ENCODE measurements at places on chromosomes 3 and 15.
A peak's percentile ranks its signal among the peaks of the same experiment; 100 is the strongest.

DNA sequence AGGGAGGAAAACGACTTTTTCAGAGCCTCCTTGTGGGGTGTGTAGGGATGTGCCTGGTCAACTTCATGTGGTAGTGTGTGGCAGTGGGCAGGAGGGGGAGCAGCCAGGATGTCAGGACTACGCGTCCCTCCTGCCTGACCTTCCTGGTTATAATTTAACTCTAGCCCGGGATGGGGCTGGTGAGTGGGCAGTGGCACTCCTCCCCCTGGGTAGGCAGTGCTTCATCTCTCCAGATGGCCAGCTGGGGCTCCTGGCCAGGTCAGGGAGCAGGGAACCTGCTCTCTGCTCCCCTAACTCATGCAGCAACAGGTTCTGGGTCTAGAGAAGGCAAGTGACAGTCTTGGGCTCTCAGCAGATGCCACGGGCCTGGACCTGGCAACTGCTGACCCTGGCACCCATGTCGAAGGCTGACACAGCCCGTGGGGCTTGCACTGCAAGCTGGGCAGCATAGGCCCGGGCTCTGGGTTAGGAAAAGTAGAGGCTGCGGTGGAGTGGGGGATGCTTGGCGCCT, 2.6 kb downstream of the ITIH4 start:
- no peak overlapping the region for H3K27ac ChIP-seq
- H3K4me1 ChIP-seq: peaks cover 6% of the 10 kb centered on the region
- H3K27me3 ChIP-seq: no peaks in the 10 kb centered on the region
- H3K36me3 ChIP-seq: no peaks in the 10 kb centered on the region

DNA sequence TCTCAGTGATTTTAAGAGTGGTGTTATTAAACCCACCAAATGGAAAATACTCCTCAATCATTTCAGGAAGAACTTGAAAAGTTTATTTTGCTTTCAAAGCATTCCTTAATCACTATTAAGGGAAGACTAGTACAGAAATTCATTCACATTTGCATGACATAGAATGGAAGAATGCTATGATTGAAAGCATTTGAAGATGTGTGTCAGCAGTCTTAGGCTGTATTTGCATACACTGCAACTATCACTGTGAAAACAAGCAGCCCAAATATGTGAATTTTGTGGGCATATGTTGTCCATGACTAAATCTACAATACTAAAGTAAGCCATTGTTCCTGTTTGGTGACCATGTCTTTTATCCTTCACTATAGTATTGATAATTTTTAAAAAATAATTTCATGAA, 95.8 kb downstream of the CNTN3 start:
- DNase-seq: no peak
- H3K36me3 ChIP-seq: no peaks in the 10 kb centered on the region
- no peaks in the 10 kb centered on the region for H3K27me3 ChIP-seq

- peaks cover 5% of the 10 kb centered on the region for H3K4me1 ChIP-seq
- no peaks in the 10 kb centered on the region for H3K27me3 ChIP-seq
- H3K36me3 ChIP-seq: no peaks in the 10 kb centered on the region
- no peak overlapping the region for H3K4me3 ChIP-seq
- no peak overlapping the region for H3K27ac ChIP-seq
Measured at GRCh38 chr3:156665291-156665690, 9.1 kb upstream of the TIPARP start.

DNA sequence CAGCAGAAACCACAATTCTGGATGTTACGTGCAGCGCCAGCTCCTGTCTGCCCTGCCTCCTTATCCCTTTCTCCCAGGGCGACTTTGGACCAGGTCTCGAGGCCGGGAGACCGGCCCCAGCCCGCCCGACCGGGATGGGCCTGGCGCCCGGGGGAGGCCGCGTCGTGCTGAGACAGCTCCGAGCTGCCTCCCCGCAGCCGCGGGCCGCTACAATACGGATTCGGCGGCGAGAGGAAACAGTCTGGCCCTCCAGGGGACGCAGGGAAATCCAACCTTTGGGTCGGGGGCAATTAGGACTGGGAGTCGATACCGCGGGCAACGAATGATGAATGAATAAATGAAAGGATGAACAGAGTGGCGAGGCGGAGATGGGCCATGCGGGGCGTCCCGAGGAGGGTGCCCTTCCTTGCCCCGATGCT, 537 bp downstream of the GRAMD2A start:
- H3K4me1 ChIP-seq: peaks cover 16% of the 10 kb centered on the region
- H3K36me3 ChIP-seq: peaks cover 51% of the 10 kb centered on the region
- H3K4me3 ChIP-seq: peak overlapping the region; percentile 68
- H3K27me3 ChIP-seq: no peaks in the 10 kb centered on the region

GRCh38 chr15:32685576-32685975, 32.2 kb upstream of the GREM1 start:
- peaks cover 70% of the 10 kb centered on the region for H3K4me1 ChIP-seq
- no peak overlapping the region for H3K27ac ChIP-seq
- no peaks in the 10 kb centered on the region for H3K36me3 ChIP-seq
- H3K27me3 ChIP-seq: no peaks in the 10 kb centered on the region
- H3K4me3 ChIP-seq: no peak overlapping the region

GRCh38 chr3:17227472-17227871, 342.7 kb downstream of the PLCL2 start:
- H3K4me3 ChIP-seq: no peak overlapping the region
- H3K27me3 ChIP-seq: no peaks in the 10 kb centered on the region
- no peak for DNase-seq
- H3K36me3 ChIP-seq: peaks cover 7% of the 10 kb centered on the region
- no peak overlapping the region for H3K27ac ChIP-seq

- peak overlapping the region; percentile 48 for H3K4me3 ChIP-seq
- no peak for DNase-seq
- no peaks in the 10 kb centered on the region for H3K27me3 ChIP-seq
- no peak overlapping the region for H3K27ac ChIP-seq
- H3K4me1 ChIP-seq: peaks cover 6% of the 10 kb centered on the region
Measured at GRCh38 chr15:78301828-78302227, 2.4 kb upstream of the SKIC8 start.

GRCh38 chr15:69189157-69189556, 28.7 kb downstream of the GLCE start:
- no peak overlapping the region for H3K4me3 ChIP-seq
- H3K36me3 ChIP-seq: no peaks in the 10 kb centered on the region
- DNase-seq: no peak
- H3K4me1 ChIP-seq: no peaks in the 10 kb centered on the region
- no peak overlapping the region for H3K27ac ChIP-seq
- H3K27me3 ChIP-seq: no peaks in the 10 kb centered on the region

- H3K36me3 ChIP-seq: no peaks in the 10 kb centered on the region
- no peaks in the 10 kb centered on the region for H3K27me3 ChIP-seq
- no peak for DNase-seq
- no peak overlapping the region for H3K4me3 ChIP-seq
- H3K27ac ChIP-seq: no peak overlapping the region
Measured at GRCh38 chr3:114877378-114878113, 269.5 kb downstream of the ZBTB20 start.

Measured in MCF 10A (cell line).